ENCODE measurements at places on chromosomes 3 and 15.

- no peak for DNase-seq
Measured at GRCh38 chr15:98150536-98150935, 190.0 kb downstream of the ARRDC4 start.

- no peak for DNase-seq
Measured at GRCh38 chr3:25495726-25496253, 67.7 kb downstream of the RARB start.

- no peak for DNase-seq
Measured at GRCh38 chr15:50556642-50557371, 10.3 kb upstream of the USP50 start.

- DNase-seq = no peak
Measured at GRCh38 chr3:90221900-90222299, 1114.5 kb downstream of the EPHA3 start.

DNA sequence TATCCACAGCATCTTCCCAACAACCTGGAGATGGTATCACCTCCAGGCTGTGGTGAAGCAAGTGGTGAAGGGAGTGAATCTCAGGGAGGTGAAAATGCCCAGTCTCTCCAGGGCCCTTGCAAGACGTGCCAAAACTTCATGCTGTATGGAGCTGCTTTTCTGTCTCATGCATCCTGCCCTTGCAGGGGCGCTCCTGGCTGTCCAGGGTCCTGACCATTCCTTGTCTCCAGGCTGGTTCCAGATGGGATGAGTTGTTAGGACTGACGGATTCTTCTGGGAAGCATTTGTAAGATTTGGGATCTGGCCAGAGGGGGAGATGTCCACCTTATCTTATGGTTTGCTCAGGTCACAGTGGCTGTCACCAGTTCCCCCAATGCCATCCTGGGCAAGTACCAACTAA, 15.8 kb downstream of the TGM4 start:
- DNase-seq = no peak

GRCh38 chr3:88321363-88322050, 171.7 kb downstream of the C3orf38 start:
- no peak for DNase-seq

- DNase-seq = no peak
Measured at GRCh38 chr3:21436835-21437234, 314.2 kb downstream of the ZNF385D start.

DNA sequence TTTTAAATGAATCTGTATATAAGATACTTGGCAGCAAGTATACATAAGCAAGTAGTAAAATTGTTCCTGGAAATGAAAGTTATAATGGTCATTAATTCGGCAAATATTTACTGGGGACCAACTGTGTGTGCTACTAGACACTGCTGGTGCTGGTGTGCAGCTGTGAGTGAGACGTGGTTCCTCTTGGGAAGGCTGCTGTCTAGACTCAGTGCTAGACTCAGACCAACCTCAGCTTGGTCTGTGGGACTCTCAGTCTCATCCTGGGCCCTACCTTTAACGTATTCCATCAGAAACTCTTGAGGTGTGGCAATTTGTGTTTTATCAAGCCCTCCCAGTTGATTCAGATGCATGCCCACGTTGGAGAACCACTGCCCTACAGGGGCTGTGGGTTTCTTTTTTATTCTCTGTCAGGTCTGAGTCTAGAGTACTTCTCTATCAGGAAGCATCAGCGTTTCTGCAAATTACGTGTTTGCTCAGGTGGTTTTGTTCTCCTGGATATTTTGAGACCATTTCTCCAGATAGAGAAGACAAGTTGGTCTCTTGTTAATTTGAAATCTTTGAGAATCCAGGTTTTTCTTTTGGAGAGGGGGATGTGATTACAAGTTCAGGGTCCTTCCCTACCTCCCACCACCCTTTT, 6.8 kb downstream of the TLNRD1 start:
- no peak for DNase-seq

GRCh38 chr3:94912656-94913055, 849.8 kb downstream of the NSUN3 start:
- DNase-seq = no peak

- no peak for DNase-seq
Measured at GRCh38 chr3:177692304-177692975, 495.2 kb upstream of the TBL1XR1 start.

DNA sequence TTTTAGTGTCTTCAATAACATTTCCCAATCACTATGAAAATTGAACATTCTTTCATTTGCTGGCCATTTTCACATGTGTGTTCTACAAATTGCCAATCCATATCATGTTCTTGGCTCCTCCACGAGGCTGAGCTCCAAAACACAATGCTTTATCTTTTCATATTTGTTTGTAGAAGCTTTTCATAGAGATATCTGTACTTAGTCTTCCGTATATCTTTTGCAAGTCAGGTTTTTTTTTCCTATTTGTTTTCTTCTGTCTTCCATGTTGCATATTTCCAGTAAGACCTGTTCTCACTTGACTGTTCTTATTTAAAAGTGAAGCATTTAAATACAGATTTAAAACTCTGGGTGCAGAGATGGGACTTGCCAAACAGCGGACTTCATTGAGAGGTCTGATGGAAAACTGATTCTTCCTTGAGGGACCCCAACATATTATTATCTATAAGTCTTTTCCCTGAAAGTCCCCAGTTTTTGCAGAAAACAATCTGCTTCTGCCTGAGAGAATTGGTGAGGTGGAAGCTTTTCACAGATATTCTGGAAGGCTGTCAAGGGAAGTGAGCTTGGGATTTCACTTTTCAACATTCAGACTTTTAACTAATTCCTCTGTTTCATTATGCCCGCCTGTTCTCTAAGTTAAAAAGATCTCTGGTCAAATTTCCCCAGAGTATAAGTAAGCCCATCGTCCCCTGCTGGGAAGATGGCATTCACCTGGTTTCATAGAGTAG, 77.8 kb upstream of the KCNMB2 start:
- DNase-seq = no peak

DNA sequence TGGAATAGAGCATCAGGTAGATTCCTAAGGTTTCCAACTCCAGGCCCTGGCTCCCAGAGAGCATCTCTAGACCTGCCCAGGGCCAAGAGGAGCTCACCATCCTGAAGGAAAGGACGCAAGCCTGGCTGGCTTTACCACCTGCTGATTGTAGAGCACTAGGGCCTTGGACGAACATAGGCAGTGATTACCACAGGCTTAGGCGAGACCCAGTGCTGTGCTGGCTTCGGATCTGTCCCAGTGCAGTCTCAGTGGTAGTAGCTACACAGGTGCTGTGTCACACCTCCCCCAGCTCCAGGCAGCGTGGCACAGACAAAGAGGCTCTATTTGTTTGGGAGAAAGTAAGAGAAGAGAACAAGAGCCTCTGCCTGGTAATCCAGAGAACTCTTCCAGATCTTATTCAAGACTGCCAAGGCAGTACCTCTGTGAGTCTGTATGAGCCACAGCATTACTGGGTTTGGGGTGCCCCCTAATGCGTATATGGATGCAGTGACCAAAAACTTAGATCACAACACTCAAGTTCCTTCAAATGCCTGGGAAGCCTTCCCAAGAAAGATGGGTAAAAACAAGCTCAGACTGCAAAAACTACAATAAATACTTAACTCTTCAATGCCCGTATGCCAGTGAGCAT, 25.4 kb downstream of the ISG20 start:
- no peak for DNase-seq

DNA sequence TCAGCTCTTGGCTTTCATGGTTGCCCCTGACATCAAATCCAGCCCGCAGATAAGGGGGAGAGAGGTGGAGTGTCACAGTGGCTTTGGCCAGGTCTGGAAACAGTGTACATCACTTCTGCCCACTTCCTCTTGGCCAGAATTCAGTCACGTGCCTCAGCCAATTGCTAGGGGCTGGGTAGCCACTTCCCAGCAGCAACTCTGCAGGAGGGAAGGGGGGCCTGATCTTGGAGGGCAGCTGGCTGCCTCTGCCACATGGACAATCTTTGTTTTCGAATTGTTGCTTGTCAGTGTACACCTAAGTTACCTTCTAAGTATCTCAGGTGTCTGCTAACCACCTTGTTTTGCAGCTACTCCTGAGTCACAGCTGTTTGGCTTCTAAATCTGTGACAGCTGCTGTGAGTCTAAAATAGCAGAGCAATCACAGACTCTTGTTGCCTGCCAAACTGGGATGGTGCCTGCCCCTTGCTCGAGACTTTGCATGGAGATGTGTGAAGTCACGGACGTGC, 41.0 kb upstream of the LIMD1 start:
- peak; percentile 60 for DNase-seq

DNA sequence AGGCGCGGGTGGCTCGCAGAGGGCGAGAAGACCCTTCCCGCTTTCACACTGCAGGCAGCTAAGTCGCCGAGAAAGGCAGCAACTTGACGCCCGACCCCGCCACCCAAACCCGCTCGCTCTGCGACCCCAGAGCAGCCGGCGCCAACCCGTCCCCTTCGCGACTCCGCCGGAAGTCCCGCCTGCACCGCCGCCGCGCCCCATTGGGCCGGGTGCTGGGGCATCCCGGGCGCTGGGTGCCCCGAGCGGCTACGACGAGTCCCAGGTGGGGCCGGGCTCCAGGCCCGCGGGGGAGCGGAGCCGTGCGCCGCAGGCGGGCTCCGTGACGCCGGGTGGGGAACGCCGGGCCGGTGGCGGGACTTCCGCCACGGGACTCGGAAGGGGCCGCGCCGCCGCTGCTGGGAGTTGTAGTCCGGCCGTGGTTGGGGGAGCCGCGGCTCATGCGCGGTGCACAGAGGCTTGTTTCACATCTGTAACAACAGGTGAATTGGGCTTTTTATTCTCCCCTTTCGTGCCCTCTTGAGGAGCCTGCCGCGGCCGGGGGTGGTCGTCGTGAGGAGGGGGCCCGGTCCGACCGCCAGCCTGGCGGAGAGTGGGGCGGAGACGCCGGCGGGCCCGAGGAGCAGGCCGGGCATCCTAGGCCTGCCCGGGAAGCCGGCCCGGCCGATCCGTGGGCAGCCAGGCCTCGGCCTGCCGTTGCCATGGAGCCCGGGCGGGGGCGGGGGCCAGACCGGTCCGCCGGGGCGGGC, at the start of gene DHX30:
Gene DHX30 (plus strand): TSS at position 405 of the 746 bp plus-strand sequence. CDS start 7,546 bp downstream, outside the sequence.
- DNase-seq = peak; percentile 25

- no peak for DNase-seq
Measured at GRCh38 chr3:84724877-84725276, 233.9 kb upstream of the CADM2 start.

- DNase-seq = no peak
Measured at GRCh38 chr3:243356-243725, 46.8 kb downstream of the CHL1 start.

DNA sequence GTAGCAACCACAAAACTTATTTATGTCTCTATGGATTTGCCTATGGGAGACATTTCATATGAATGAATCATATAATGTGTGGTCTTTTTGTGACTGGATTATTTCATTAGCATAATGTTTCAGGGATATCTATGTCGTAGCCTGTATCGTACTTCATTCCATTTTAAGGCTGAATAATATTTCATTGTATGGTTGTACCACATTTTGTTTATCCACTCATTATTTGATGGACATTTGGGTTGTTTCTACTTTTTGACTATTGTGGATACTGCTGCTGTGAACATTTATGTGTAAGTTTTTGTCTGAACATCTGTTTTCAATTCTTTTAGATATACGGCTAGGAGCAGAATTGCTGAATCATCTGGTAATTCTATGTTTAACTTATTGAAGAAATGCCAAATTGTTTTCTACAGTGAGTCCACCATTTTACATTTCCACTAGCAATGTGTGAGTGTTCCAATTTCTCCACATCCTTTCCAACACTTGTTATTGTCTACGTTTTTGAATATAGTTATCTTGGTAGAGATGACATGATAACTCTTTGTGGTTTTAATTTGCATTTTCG, 134.4 kb upstream of the DAZL start:
- no peak for DNase-seq

DNA sequence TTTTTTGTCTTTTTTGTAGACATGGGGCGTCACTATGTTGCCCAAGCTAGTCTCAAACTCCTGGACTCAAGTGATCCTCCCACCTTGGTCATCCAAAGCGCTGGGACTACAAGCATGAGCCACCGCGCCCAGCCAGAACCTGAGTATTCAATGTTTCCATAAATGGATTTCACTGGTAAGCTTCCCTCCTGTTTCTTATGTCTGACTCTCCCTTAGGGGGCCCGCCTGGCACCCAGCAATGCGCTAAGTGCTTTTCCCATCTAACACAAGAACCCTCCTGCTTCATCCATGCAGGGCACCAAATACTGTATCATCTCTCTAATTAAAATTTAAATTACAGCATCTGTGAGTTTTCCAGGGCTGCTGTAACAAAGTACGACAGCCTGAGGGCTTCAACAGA, 44.9 kb downstream of the KLF15 start:
- no peak for DNase-seq

GRCh38 chr3:16478516-16478915, 35.0 kb downstream of the RFTN1 start:
- DNase-seq = no peak

- no peak for DNase-seq
Measured at GRCh38 chr3:101836160-101836559, 13.2 kb upstream of the NFKBIZ start.

DNA sequence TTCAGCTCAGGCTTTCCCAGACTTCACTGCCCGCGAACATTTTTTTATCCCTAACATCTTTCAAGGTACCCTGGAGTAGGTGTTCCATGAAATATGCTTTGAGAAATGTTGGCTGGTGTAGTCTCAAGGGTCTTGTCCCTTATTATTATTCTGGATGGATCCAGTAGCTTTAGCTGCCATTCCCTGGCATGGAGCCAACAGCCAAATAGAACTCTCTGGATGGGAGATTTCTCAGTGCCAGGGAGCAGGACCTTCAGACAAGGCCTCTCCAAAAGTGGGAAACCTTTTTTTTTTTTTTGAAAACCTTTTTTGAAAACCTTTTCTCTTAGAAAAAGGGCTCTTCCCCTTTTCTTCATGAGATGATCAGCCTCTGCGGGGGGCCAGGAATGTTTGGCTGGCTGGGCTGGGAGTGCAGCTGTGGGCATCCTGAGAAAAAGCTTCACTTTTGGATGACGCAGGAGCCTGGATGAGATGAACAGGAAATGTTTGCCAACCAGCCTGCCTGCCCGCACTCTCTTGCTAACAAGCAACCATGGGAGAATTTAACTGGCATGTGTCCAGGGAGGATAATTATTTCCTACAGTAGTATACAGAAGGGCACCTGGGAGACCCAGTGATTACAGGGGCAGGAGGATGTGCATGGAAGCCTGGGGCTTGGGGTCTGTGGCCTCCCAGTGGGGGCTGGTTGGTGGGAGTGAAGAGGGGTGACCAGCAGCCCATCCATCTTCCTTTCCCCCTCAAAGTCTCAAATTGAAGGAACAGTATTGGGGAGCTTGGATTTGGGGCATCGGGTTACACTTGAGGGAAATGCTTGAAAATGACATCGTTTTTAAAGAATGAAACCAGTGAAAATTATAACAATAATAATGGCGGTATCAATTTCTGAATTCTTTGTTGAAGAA, 109.1 kb upstream of the LRIG1 start:
- peak; percentile 57 for DNase-seq

DNA sequence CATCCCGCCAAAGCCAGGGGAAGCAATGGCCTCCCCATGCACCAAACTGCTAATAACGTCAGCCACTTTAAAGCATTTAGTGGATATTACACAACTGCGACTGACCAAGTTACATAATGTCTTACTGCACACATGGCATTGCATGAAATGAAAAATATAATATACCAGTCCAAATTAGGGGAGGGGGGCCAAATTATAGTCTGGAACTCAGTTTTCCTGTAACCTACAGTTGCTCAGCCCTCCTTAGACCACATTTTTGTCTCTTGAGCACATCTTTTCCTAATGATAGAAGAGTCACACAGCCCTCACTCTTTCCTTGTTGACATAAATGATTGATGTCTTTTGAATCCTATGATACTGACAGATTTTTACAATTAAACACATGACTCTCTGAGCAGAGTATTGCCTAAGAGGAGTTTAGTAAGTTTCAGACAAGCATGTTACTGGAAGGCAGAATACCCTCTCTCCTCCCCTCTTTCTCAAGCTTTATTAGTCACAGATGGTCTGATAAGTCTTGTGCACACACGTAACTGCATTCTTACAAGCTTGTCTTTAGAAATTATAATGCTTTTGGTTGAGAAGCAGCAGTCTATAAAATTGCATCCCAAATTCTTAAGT, 1.1 kb upstream of the PLD1 start:
- DNase-seq = peak; percentile 52

Data from DMS 273 treated with DMSO at 0.1 percent for 48 hours (cell line).